Left renal pelvis (tissue), 4 donors: ENCODE measurements at places on chromosomes 16 and 17. TPM values are rescaled to one million over a fixed set of nuclear protein-coding genes. Genes with fewer than 3 reads are reported as not detected.

GRCh38 chr17:6096201-6097004 is 26.2 kb downstream of the WSCD1 start:
- no peak for DNase-seq

- no peak for DNase-seq
These were observed 81.7 kb upstream of the MSI2 start for GRCh38 chr17:57174591-57174990.

The GPRC5B gene
- 134 TPM for polyA plus RNA-seq

DNA sequence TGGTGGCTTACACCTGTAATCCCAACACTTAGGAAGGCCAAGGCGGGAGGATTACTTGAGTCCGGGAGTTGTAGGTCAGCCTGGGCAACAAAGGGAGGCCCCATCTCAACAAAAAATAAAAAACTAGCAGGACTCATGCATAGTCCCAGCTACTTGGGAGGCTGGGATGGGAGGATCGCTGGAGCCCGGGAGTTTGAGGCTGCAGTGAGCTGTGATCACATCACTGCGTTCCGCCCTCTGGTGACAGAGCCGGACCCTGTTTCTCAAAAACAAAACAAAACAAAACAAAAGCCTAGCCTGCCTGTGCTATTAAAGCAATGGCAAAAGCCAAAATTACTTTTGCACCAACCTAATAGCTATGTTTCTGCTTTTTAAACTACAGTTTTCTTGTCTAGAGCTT is 1.5 kb downstream of the FCSK start:
- no peak for DNase-seq

- DNase-seq = no peak
These were observed 69.9 kb downstream of the RPTOR start for GRCh38 chr17:80614332-80615047.

DNA sequence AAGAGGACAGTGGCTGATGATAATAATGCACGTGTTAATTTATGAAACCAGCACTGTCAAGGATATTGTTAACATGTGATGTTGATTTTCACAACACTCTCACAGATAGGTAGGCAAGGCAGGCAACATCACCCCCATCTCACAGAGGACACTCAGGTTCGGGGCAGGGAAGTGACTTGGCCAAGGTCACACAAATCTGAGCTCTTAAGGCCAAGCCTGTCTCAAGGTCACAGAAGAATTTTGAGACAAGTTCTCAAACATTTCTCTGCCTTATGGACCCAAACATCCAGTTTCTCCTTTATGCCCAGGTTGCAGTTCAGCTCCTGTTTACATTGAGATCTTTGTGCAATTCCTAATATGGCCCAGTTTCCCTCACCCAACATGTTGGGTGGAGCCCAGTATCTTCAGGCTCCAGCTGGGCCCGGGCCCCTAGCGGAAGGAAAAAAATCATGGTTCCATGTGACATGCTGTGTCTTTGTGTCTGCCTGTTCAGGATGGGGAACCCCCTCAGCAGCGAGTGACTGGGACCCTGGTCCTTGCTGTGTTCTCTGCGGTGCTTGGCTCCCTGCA is 1.3 kb downstream of the SLC2A4 start:
- no peak for DNase-seq

GRCh38 chr17:50660042-50660886 is 25.6 kb downstream of the ABCC3 start:
- no peak for DNase-seq

The LITAFD gene
- not detected for polyA plus RNA-seq

The MEOX1 gene
- 27.1 TPM for polyA plus RNA-seq

GRCh38 chr17:61351745-61352407 is 47.8 kb upstream of the TBX2 start:
- no peak for DNase-seq
